Left forelimb (tissue), 1 donor: ENCODE measurements at places on chromosomes 2 and 18.

DNA sequence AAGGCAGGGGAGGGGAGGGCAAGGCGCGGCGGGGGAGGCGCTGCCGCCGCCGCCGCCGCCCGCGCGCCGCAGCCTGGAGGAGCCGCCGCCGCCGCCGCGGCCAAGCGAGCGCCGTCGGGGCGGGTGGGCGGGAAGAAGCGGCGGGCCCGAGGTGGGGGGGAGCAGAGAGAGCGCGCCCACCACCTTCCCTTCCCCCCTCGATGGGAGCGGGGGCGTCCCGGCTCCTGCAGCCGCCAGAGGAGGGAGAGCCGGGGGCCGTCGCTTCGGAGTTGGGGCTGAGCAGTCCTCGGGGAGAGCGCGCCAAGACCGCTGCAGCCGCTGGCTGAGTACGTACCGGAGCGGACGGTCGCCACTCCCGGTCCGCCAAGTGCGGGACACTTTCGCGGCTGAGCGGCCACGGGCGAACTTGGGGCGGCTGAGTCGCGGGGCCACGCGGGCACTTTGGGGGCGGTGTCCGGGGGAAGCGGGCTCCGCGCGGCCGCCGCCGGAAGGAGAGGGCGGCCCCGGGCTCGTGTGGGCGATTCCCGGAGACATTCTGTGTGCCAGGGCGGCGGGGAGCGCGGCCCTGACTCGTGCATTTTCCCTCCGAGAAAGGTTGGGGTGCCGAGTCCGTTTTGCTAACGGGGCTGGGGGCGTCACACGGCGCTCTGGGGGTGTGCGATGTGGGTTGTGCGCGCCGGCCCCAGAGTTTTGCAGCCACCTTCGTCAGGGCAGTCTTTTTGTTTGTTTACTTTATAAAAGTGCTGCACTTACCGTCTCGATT is at the start of gene NAB1:
Gene NAB1, plus strand, starts transcription at position 49 of the 763 bp plus-strand sequence. CDS start 10,094 bp downstream, outside the sequence.
- DNase-seq: peak; percentile 83

GRCh38 chr2:42777883-42778805 is 14.2 kb upstream of the OXER1 start:
- DNase-seq: no peak

- no peak for DNase-seq
Measured at GRCh38 chr2:23588508-23589201, 203.7 kb downstream of the KLHL29 start.

GRCh38 chr18:24341361-24341760 is 56.3 kb downstream of the OSBPL1A start:
- DNase-seq: no peak

DNA sequence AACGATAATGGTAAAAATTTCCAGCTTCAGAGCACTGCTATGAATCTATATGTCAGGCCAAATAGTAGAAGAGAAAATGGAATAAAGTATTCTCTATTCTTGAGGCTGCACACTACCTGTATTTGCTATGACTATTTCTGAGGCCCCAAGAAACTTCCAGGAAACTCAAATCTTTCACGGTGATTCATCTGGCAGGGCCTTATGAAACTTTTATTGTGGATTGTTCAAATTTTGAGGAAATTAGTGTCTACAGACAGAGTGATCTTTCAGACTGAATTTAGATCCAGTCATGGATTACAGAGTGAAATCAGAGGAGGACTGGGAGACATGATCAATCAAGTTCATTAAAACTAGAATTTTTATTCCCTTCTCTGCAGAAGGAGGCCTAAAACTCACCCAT is 4.1 kb upstream of the VSNL1 start:
- DNase-seq: no peak

- no peak for DNase-seq
Measured at GRCh38 chr2:118055512-118056164, 32.6 kb upstream of the INSIG2 start.

GRCh38 chr2:54871457-54872107 is 148.1 kb downstream of the EML6 start:
- no peak for DNase-seq

DNA sequence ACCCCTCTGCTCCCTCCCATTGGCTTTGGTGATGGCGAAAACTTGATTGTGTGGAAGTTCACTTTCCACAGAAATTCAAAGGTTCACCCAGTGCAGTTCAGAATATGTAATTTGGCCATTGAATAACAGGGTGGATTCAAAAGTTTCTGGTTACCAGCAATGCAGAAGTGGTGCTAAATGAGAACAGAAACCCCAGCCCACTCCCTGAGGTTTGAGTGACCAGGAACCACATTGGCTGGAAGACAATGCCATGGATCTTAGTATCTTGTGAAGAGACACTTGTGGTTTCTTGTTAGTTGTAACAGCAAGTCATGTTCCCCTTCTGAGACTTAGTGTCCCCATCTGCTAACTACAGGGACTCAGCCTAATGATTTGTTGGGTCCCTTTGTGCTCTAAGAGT is 49.8 kb downstream of the QPCT start:
- DNase-seq: no peak

GRCh38 chr2:105950521-105951383 is 206.0 kb downstream of the NCK2 start:
- DNase-seq: no peak

DNA sequence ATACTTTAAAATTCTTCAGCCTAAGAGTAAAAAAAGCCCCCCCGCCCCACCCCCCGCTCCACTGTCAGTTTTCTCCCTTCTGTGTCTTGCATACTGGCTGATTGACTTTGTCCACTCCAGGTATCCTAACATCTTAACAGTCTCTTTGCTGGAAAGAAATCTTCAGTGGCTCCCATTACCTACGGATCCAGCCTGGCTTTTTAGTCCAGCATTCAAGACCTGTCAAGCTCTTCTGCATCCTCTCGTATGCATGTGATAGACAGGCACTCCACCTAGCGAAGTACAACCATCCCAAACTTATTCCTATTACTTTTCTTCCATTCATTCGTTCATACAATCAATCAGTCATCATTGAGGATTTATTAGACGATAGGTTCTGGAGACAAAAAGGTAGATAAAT is 288.1 kb downstream of the MYCN start:
- no peak for DNase-seq

- DNase-seq: no peak
Measured at GRCh38 chr2:150832686-150833085, 345.2 kb upstream of the RND3 start.

DNA sequence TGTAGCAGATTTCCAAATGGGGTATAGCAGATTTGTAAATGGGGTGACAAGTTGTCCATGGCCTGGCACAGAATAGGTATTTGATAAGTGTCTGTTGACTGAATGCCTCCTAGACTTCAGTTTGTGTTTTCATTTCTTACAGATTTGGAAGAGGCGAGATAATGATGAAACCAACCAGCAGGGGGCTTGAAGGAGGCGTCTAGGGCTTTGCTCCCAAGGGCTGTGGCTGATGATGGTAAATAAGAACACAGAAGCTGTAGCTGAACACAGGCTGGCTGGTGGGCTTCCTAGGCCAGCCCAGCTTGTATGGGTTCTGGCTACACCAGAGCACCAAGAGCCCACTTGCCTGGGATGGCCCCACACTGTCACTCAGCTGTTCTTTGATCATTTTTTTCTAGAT is 19.4 kb downstream of the SFTPB start:
- DNase-seq: no peak

GRCh38 chr18:69999656-70000055 is 52.0 kb upstream of the CD226 start:
- DNase-seq: no peak

DNA sequence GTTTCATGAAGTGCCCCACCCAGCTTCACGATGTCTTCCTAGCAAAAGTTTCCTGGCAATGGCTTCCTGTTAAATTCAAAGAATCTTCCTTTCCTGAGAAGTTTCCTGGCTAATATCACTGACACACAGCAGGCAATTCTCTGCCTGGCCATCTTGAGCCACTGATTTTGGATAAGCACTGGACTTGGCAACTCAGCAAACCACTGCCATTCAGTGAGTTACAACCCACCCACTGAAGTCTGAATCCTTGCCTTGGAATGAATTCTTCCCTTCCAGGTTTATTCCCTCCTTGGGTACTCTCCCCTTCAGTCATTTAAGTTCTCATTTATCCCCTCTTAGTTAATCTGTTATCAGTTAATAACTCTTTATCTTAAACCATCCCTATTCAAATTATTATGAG is 426.0 kb downstream of the MBD2 start:
- no peak for DNase-seq

DNA sequence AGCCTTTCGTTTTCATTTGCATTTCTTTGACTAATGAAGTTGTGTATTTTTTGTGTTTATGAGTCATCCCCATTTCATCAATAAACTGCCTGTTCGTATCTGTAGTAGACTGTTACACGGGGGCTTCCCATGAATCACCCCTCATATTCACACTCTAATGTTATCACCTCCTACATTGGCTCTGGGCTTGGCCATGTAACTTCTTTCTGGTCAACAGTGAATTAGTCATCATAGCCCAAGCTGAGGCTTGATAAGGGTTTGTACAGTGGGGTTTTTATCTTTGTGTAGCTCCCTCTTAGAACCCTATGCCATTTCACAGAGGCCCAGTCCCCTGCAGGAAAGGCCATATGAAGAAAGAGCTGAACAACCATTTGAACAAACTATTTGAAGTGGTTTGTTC is 151.0 kb downstream of the CCBE1 start:
- DNase-seq: no peak

DNA sequence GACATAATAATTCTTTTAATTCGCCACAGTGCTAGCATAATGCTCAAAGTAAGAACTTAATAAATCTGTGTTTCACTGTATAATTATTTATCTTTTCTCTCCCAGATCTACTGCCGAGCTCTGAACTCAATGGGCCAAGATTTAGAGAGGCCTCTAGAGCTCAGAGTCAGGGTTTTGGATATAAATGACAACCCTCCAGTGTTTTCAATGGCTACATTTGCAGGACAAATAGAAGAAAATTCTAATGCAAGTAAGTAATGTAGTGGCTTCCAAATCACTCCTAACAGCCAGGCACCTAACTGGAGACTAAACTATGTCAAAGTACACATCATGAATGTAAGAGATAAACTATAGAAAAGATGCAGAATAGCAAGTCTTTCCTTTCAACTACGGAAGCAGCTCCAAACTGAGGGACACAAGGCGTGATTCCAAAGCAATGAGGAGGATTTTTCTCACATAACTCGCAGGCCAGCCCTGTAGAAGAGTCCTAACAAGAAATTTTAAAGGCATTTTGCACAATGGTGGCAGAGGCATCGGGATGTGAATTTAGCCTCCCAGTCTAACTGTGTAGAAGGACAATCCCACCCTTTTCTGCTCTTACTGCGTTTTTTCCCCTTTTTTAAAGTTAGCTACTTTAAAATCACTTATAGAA is 12.0 kb downstream of the DSG1 start:
- no peak for DNase-seq

DNA sequence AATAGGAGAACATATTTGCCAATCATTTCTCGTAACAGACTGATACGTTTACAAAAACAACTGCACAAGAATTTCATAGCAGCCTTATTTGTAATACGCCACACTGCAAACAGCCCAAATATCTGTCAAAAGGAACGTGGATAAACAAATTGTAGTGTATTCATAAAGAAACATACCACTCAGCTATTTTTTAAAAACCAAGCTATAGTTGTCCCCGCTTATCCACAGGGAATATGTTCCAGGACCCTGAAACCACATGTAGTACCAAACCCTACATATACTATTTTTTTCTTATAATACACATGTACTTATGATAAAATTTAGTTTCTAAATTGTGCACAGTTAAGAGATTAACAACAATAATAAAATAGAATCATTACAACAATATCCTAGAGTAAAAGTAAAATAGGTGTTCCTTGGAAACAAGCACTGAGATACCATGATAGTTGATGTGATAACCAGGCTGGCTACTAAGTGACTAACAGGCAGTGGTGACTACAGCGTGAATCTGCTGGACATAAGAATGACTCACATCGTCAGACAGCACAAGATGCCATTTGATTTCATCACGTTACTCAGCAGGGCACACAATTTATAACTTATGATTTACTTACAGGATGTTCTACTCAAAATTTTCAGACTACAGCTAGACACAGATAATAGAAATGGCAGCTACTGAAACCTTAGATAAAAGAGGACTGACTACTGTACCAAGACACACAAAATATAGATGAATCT is 367.4 kb downstream of the NCKAP5 start:
- no peak for DNase-seq

DNA sequence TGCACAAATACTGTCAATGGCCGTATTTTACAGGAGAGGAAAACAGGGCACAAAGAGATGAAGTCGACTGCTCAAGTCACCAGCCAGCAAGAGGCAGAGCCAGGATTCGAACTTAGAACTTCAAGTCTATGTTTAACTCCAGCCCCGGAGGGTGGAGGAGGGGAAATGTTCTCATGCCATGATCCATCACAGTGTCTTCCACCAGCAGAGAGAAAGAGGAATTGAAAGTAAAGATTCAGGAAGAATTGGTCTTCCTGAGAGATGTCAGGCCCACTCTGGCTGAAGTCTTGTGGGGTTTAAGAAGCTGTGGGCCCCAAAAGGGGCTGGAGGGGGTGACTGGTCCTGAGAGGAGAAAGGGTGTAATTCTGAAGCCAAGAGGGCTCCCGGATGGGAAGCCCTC is 260.0 kb downstream of the TNS1 start:
- DNase-seq: no peak

DNA sequence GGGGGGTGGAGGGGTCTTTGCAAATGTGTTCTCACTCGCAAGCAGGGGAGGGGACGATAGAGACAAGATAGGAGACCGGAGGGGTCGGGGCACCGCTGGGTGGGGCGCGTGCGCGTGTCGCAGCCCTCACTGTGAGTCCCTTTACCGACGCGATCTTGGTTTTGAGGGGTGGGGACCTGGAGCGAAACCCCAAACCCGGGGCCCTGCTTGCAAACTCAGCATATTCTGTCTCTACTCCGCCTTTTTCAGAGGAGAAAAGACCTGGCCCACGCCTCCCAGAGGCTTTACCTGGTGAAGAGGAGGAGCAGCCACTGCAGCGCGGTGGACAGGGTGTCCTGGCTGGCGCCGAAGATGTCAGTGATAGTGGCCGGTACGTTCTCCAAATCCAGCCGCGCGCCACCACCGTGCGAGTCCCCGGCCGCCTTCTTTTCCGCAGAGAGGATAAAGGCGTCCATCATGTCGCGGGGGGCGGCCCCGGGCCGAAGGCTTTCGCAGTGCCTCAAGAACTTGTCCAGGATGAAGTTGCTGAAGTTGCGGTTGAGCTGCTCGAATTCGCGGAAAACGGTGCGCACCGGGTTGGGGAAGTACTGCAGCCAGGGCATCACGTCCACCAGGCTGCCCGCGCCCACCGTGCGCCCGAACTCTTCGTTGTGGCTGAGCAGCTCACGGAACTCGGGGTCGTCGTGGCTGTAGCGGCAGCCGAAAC is 1.7 kb downstream of the CYP1B1 start:
- DNase-seq: no peak

DNA sequence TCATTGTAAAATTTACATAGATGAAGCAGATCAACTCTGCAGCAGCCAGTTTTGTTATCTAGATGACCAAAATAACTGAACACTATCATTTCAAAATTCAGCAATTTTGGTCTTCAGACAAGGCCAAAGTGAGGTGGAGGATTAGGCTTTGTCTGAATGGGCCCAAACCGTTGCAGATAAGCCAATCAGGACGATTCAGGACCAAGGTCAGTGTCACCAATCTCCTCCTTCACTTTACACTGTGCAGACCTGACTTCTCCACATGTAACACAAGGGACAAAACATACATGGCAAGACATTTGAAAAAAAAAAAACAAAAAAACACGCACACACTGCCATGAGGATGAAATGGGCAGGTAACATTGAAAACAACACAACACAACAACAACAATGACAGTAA is 211.2 kb downstream of the NAPG start:
- no peak for DNase-seq

GRCh38 chr18:48792141-48792540 is 158.6 kb downstream of the SMAD7 start:
- peak; percentile 23 for DNase-seq
